Stimulated activated CD8-positive, alpha-beta memory T cell treated with anti-CD3 and anti-CD28 coated beads, Interleukin-12 subunit alpha, Interleukin-12 subunit beta, amount 100 ng/mL, for 4 hours (primary cell): ENCODE measurements at places on chromosomes 11 and 22.

DNA sequence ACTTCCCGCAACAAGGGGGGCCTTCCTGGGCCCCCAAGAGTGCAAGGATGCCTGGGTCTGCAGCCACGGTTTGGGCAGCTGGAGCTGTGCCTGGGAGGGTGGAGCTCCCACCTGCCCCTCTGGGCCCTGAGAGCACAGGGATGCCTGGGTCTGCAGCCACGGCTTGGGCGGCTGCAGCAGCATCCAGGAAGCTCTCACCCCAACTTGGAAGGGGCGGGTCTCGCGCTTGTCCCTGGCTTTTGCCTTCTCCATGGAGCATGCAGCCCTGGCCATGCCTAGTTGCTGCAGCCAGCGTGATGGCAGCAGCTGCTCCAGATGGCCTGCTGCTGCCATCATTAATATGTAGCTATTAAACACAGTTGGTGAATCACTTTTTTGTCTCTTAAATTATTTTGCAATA lies 35.4 kb downstream of the NAGA start:
- DNase-seq: no peak

DNA sequence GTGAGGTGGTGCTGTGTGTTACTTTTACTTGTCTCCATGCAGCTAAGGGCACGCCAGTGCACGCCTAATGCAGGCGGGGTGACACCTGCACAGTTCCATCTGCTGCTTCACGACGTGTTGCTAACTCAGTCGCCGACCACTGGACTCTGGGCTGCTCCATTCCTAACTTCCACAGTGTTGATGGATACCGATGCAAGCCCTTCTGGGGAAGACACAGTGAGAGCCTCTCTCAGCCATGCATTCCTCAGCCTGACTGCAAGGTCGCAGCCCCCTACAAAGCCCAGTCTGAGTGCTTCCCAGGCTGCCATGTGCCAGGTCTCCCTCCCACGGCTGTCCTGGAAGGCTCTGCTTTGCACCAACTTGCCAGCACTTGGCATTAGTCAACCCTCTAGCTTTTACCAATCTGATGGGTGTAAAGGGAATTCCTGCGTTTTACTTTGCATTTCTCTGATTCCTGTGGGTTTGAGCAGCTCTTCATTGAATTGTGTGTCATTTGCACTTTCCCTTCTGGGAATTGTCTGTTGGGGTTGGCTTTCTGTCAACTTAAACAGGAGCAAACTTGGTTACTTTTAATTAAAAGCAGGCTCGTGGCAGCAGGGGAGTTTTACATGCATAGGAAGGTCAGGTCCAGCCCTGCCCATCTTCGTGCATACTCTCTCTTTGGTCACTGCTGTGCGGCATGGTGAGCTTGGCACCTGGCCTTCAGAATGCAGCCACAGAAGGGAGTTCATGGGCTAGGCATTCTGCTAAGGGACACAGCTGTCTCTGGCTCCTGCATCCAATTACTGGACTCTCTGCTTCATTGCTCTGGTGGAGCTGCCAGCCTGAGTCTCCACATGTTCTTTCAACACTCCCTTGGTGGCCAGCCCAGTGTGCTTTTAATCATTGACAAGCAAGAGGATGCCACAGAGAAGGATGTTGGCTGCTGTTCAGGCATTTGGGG lies 34.6 kb upstream of the SHANK2 start:
- no peak for DNase-seq

DNA sequence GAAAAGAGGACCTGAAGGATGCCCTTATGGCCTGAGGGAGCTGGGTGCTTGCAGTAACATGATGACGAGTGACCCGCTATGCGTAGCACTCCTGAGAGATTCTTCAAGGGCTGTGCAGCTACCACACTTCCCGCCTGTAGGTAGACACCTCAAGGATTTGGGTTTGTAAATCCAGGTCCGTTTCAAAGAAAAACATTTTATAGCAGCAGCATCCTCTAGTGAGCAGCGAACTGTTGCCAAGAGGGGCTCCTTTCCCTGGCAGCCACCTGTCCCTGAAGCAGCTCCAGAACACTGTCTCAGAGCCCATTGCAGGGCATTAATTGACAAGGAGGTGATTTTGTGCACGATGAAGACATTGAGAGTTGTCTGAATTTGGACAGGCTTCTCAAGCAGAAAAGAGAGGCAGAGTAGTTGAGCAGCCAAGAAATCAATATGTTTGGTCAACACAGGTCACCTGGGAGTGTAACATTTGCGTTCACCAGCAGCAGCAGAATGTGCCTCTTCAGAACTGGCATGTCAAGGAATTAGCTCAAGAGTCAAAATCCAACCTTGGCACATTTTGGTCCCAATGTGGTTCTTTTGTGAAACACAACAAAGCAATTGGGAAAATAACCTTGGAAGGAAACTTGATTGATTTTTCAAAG lies 209.8 kb upstream of the MTNR1B start:
- no peak for DNase-seq

- DNase-seq: no peak
Measured at GRCh38 chr11:111726301-111726713, 39.9 kb downstream of the PPP2R1B start.

DNA sequence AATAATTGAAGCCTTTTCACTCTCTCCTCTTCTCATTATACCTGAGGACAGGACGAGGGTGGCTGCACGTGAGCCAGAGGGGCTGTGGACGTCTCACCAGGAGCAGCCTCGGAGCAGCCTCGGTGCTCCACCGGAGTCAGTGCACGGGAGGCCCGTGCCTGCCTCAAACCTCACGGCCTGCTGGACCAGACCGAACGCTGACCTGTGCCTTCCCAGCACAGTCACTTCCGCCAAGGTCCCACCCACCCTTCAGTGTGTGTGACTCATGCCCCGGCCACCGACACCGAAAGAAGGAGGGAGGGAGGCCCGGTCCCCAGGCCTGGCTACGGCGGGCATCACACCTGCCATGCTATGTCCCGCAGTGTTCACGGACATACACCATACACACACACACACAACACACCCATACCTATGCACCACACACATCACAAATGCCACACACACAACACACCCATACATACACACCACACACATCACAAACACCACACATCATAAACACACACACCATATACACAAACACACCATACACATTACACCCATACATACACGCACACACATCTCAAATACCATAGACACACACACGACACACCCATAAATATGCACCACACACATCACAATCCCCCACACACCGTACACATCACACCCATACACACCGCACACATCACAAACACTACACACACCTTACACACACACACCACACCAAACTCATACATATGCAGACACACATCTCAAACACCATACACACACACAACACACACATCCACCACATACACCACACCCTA lies 1506.5 kb downstream of the TBC1D22A start:
- no peak for DNase-seq
